ENCODE measurements at places on chromosomes 2 and 18.
A peak's percentile ranks its signal among the peaks of the same experiment; 100 is the strongest.

DNA sequence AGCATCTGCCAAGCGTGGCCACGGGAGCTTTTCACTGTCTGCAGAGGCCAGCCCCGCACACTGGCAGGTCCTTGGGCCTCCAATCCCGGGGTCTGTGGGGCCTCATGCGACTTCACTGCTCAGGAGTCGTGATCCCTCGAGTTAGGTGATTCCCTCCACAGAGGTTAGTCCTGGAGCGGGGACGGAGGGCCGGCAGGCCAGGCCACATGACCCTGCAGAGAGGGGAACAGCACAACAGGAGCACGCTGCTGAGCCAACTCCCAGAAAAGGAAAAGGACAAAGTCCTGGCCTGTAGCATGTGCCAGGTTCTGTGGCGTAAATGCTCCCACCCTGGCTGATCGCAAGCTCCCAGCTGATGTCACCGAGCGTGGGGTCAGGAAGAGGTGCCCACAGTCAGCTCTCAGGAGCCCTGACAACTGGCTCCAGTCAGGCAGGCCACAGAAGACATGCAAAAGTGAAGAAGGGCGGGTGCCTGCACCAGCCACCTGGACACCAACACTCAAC is 15.3 kb upstream of the PRLH start:
- DNase-seq, result no peak

- DNase-seq, result no peak
Observed at GRCh38 chr2:189425676-189426075, 15.6 kb upstream of the WDR75 start.

DNA sequence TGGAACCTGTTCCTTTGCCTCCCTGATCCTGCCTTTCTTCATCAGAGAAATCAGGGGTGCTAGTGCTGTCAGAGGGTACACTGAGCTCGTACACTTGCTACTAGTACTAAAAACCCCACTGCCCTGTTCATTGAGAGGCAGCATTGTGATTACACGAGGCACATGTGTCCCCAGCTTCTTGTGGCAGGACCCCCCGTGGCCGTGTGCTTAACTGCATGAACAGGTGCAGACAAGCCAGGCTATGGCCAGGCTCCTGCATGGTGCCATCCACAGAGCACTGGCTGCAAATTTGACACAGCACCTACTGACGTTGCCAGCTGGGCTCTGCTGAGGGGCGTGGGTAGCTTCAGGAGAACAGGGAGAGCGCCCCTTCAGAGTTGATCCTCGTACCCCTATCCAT is 248.4 kb downstream of the GLI2 start:
- no peak for DNase-seq

DNA sequence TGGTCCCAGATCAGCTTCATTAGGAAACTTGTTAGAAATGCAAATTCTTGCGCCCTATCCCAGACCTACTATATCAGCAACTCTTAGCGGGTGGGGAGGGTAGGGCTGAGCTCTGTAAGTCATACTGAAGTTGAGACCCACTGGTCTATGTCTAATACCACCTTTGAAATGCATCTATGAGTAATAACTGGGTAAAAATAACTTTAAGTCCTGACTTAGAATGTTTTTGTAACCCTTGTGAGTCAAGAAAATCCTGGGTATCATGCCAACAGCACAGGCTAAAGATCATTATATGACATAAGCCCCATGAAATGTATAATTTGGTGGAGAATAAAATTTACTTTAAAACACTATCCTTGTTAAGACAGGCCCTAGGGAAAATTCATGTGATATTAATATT is 41.4 kb downstream of the PRKD3 start:
- DNase-seq, result no peak

GRCh38 chr18:79819968-79820351 is 22.2 kb downstream of the KCNG2 start:
- DNase-seq, result peak; percentile 37

- no peak for DNase-seq
Observed at GRCh38 chr18:78127041-78127440, 852.6 kb upstream of the SALL3 start.

GRCh38 chr2:171124541-171124940 is 36.2 kb downstream of the TLK1 start:
- DNase-seq, result no peak

DNA sequence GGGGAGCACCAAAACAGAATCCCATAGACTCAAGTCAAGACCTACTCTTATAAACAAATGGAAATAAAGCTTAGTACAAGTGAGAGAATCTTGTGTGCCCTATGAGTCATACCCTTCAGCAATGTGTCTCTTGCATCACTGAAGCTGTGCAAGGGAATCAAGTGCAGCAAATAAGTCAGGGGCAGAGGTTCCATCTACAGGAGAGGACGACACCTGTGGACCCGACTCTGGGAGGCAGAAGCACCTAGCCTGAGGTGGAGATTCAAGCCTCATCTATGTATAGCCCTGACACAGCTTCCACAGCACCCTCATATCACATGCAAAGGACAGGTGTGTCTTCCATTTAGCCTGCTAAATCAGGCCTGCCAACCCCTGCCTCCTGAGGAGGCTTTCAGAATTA is 298.2 kb downstream of the CNTNAP5 start:
- DNase-seq, result no peak

DNA sequence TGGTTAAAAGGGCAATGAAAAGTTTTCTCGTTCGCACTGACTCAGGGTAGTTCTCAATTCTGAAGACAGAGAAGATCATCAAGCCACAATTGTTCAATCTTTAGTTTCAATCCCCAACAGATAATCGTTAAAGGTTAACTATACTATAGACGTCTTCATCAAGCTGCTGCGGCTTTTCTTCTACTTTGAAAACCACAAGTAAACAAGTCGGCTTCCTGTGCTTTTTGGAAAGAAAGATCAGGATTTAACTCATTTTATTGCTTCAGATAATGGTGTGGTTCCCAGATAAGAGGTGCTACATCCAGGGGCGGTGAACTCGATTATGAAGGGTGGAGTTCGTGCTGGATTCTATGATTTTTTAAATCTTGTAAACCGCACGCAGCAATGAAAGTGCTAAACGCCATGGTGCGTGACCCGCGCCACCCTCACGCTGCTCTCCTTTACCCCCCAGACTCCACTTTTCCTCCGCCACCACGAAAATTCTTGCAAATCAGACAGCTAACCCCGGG is 545 bp upstream of the CDCA7 start:
- no peak for DNase-seq

GRCh38 chr2:12282780-12283695 is 433.7 kb upstream of the TRIB2 start:
- DNase-seq, result no peak

- no peak for DNase-seq
Observed at GRCh38 chr18:998936-999335, 94.3 kb downstream of the ADCYAP1 start.

GRCh38 chr2:85001595-85001994 is 30.6 kb downstream of the KCMF1 start:
- DNase-seq, result no peak

DNA sequence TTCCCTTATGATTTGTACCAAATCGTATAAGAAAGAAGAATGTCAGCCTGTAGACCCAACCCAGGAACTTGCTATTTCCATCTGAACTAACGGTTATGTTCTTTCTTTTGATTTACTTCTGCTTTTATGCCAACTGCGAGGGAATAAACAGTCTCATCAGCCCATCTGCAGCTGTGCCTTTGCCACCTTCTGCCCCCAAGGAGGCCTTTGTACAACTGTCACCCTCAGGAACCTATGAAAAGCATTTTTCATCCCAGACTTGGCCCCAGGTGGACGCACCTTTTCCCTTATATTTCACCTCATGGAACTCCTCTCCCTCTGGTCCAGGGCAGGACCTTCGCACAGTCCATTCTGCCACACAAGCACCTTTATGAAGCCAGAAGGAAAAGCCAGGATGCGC is 109.8 kb downstream of the AOX1 start:
- DNase-seq, result no peak

GRCh38 chr18:33828949-33829348 is 250.9 kb downstream of the ASXL3 start:
- no peak for DNase-seq

DNA sequence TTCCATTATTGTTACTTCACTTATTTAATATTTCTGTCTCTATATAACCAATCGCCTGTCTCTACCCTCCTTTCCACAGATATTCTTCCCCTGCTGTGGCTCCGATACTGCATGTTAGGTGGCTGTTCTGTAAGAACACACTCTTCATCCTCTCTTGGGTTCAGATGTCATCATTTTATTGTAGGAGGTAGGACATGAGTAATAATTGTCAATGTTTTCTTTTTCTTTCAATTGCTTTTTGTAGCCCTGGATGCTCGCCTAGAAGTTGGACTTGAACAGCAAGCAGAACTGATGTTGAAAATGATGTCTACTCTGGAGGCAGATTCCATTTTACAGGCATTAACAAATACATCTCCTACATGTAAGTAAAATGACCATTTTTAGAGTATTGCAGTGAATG is 128.6 kb downstream of the BIRC6 start:
- no peak for DNase-seq

GRCh38 chr2:9473985-9474360 is 378 bp upstream of the IAH1 start:
- DNase-seq, result peak; percentile 25

- no peak for DNase-seq
Observed at GRCh38 chr2:45194596-45194995, 185.3 kb upstream of the SIX2 start.

GRCh38 chr18:35511428-35511827 is 13.7 kb upstream of the INO80C start:
- no peak for DNase-seq

DNA sequence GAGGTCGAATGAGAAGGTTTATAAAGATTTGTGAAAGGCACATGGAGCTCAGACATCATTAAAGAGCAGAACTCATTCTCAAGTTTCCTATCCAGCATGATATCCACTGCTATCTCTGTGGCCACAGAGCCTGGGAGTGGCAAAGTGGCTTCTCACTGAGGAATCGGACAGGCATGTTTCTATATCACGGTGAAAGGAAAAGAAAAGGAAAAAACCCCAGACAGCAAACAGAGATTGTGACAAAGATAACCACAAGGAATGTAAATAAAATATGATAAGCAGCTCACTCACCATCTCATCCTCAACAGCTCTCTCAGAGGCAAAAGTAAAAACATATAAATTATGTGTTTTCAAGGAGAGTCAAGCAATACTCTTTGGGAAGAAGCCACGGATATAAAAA is 2.5 kb downstream of the PID1 start:
- no peak for DNase-seq

DNA sequence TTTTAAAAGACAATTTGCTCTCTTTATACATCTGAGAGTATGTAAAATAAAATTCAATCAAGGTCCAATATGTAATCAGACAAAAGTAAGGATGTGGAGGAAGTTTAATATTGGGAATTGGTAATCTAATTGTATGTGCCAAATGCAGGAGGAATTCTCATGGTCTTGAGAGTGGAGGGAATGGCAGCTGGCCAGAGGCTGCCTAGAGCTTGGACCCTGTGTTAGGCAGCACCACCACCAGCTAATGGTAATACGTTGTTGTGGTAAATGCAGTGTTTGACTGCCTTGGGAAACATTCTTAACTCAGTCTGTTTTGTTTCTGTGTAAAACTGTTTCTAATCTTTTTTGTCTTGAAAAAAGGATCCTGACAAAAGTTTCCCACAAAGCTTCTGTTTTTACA is 30.0 kb downstream of the GALNT1 start:
- no peak for DNase-seq

DNA sequence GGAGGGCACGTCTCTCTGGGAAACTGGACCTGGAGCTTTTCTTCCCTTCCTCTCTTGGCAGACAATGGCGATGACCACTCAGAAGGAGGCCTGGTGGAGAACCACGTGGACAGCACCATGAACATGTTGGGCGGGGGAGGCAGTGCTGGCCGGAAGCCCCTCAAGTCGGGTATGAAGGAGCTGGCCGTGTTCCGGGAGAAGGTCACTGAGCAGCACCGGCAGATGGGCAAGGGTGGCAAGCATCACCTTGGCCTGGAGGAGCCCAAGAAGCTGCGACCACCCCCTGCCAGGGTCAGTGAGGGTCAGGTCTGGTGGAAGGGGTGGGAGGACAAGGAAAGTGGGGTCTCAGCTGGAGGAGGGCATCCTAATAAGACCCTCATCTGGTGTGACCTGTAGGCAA is 27.3 kb downstream of the IGFBP2 start:
- no peak for DNase-seq

DNA sequence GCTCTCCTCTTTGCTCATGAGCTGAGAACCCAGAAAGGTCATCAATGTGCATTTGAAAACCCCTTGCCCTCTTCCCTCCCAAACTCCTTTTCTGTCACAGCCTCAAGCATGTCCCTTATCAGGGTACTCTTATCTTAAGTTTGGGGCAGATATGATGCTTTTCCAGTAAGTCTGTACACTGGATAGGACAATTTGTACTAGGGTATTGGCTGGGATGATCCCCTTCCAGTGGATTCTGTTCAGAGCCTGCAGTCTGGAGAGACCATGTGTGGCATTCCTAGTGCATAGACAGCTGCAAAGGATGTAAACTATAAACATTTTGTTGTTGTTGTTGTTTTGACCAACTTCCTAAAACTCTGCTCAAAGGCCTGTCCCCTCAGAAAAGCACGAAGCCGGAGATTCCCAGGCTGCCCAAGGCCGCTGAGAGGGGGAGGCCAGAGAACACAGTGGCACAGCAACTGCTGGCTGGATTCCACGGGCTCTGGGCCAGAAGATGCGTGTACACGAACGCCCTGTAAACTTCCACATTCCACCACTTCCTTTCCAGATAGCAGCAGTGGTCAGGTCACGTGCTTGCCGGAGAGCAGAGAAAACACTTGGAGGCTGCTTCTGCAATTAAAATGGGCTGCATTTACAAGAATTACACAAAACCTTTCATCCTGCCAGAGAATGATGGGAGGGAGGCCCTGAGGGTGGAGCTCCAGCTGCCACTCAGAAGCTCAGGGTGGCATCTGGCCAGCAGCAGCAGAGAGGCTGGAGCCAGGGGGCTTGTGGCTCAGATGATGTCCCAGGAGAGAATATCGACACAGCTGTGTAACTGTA is 42.1 kb downstream of the BMP10 start:
- peak; percentile 88 for DNase-seq

DNA sequence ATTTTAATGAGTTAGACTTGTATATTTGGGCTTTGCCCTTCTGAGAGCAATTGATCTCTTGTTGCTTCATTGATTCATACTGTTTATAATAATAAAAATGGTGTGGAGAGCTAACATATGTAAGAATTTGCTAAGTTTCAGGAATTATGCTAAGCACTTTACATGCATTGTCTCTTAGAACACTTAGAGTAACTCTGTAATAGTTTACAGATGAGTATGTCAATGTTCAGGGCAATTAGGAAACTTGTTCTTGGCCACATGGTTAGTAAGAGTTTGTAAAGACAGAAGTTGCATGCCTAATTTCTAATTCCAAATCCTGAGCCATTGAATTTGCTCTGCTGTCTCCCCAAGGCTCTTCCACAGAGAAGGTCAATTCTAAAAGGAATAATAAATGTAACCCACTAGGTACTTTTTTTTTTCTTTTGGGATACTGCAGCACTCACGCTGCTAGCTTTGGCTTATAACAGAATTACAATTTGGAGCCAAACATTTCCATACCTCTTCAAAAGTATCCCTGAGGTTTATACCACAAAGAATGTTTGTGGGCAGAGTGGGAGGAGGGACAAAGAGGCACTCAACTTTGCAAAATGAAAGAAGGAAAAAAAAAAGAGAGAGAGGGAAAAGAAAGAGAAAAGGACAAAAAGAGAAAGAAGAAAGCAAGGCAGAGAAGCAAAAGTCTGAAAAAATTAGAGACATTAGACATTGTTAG is 232.4 kb downstream of the CALCRL start:
- no peak for DNase-seq

GRCh38 chr18:12737243-12737902 is 34.5 kb downstream of the PSMG2 start:
- no peak for DNase-seq
